ENCODE measurements at places on chromosomes 16 and 17.
A peak's percentile ranks its signal among the peaks of the same experiment; 100 is the strongest.

DNA sequence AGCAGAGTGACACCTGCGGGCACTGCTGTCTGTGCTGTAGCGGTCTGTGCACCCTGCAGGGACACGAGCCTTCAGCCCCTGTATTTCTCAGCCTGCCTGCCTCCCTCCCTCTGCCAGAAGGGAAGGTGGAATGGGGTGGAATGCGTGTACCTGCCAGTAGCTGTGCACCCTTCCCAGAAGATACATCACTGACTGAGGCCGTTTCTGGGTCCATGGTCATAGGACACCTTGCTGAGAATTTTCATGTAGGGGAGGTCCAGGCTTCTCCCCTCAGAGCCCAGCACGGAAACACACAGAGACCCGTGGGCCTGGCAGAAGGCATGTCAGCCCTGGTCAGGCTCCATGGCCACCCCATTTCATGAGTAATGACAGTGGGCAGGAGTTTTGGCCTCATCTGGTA is 16.5 kb downstream of the DBNDD1 start:
- DNase-seq = no peak

DNA sequence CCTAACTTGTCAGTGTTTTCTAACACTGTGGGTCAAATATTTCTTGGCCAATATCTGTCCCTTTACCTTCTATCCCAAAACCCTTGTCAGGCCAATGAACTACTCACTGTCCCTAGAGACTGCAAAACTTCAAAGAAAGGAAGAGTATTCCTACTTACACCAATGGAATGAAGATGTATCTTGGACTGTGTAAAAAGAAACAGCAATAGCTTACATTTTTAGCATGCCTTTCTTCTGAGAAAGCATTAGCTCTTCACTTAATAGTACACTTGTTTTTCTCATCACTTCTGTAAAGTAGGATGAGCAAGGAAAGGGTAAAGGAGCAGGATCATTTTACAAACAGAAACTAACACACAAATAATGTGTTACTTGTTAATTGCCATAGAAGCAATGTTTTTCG is 73.9 kb downstream of the STH start:
- DNase-seq = no peak

GRCh38 chr17:57823469-57824401 is 26.1 kb downstream of the MRPS23 start:
- no peak for DNase-seq

- no peak for DNase-seq
Measured at GRCh38 chr16:66325717-66326376, 40.6 kb upstream of the CDH5 start.

DNA sequence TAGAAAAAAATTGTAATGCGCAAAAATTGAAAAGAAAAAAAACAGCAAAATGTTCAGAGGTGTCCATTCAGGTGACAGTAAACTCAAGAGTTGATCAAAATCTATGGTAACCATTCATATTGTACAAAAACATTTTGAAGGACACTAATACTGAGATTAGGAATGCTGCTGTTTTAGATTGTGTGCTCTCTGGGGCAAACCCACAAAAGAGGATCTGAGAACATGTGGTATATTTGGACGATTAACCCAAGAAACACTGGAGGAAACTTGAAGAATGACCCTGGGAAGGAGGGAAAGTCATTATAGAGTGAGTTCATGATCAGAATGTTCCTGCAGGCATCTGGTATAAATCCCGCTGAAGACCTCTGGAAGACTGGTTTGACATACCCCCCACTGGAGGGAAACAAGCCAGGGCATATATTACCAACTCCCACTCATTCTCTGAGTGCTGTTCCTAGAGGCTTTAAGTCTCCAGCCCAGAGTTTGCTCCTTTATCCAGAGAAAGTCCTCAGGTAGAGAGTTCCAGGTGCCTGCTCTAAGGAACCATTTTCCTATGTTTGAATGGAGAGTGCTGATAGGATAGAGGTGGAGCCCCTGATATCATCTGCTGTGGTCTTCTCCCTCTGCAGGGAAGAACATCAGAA is 1.2 kb downstream of the KRTAP4-2 start:
- DNase-seq = no peak

DNA sequence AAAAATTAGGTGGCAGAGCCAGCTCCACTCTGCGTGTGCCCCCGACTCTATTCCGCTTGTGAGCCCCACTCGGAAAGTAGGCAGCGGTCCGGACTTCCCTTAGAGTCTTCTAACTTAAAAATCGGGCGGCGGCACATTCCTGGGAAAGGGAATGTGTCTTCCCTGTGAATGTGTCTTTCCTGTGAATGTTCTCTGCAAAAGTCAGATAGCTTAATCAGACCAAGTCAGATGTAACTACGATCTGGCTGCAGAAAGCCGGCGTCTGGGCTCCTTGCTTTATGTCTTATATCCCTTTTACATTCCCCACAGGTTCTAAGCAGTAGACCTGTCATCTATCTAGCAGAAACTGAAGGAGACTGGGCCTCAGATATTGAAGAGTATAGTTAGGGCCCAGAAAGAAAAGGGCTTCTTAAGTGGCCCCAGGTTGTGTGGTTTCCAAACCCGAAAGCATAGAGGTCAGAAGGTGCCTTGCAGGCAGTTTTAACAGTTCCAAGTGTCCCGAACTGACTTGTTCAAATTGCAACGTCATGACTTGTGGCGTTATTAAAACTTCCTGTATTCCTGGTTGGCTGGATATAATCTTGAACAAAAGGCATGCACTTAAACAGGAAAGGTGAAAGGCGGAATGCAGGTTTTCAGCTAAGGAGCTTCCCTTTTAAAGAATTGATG is 601 bp downstream of the PHKB start:
- peak; percentile 15 for DNase-seq

- DNase-seq = peak; percentile 13
Measured at GRCh38 chr16:20744922-20745440, 3.4 kb upstream of the THUMPD1 start.

DNA sequence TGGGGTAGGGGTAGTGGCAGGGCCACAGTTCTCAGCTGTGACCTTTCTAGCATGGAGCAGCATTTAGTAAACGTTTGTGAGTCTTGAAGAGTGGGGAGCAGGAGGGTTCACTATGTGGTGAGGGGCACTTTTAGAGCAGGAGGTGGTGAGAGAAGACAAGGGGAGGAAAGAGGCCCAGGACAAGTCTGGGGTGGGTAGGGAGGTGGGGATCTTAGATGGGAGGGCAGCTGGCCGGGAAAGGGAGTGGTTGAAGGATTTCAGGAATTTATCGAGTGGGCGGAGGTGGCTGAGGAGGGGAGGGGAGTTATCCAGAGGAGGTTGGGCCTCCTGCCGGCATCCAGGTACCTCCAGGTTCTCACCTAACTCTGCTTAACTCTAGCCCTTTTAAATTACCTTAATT is 1.9 kb downstream of the CLEC16A start:
- DNase-seq = no peak

- DNase-seq = no peak
Measured at GRCh38 chr17:48416971-48417370, 13.0 kb downstream of the SKAP1 start.

GRCh38 chr17:45752246-45752645 is 31.9 kb upstream of the CRHR1 start:
- no peak for DNase-seq

Measured in Ammon's horn (tissue), 1 donor.